Ammon's horn (tissue), 1 donor: ENCODE measurements at places on chromosomes 2 and 18.
A peak's percentile ranks its signal among the peaks of the same experiment; 100 is the strongest.

DNA sequence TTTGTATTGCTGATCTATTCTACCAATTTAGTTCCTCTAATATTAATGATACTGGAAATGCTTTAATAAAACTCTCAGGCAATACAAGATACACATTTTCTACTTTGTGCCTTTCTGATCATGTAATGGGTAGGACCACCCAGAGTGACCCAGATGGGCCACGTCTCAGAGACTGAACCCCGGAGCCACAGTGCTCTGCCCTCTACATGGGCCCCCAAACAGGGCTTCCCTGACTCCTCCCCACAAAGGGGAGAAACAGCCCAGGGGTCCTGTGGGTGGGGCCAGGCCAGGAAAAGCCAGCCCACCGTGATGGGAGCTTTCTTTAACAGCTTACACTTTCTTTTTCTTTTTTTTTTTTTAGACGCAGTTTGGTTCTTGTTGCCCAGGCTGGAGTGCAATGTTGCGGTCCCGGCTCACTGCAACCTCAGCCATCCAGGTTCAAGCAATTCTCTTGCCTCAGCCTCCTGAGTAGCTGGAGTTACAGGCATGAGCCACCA, 18.4 kb downstream of the HDAC4 start:
- no peak for DNase-seq

GRCh38 chr2:26581266-26581990, 59.7 kb downstream of the CIB4 start:
- DNase-seq, result no peak

- DNase-seq, result no peak
Measured at GRCh38 chr2:169395821-169396374, 33.6 kb upstream of the LRP2 start.

GRCh38 chr18:65436430-65436829, 314.4 kb upstream of the CDH7 start:
- DNase-seq, result no peak

DNA sequence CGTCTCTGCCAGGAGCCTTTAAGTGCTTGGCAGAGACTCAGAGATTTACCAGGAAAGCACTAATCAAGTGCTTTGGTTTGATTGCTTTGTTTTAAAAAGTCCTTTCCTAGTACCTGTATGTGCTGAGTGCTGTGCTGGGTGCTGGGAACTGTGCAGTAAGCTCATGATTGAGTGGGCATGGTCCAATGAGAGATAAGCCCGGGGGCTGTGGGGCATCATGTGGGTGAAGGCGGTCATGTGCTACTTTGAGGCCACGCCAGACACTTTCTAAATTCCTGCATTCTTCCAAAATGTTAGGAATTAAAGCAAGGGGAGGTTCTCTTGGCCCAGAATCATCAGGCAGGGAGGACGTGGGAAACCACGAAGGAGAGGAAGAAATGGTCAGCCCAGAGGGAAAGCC, 109.0 kb downstream of the ACAA2 start:
- no peak for DNase-seq

- no peak for DNase-seq
Measured at GRCh38 chr18:73079920-73080319, 212.1 kb upstream of the NETO1 start.

DNA sequence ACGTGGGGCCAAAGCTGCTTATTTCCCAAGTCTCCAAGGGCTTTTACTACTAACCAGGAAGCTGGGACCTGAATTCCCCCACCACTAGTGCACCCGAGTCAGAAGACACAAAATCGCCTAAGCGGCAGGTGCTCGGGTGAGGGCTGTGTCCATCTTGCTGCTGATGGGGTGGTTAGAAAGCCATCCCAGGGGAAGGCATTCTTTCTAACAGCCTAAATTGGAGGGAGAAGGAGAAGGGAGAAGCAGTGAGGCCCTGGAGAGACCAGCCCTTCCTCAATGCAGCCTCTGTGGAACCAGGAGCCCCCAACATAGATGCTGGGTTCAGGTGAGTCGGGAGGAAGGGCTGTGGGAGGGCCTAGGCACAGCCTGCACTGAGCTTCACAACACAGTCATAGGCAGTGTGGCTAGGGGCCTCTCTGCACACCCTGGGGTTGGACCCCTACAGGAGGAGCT, 1.9 kb upstream of the PROM2 start:
- DNase-seq, result no peak

DNA sequence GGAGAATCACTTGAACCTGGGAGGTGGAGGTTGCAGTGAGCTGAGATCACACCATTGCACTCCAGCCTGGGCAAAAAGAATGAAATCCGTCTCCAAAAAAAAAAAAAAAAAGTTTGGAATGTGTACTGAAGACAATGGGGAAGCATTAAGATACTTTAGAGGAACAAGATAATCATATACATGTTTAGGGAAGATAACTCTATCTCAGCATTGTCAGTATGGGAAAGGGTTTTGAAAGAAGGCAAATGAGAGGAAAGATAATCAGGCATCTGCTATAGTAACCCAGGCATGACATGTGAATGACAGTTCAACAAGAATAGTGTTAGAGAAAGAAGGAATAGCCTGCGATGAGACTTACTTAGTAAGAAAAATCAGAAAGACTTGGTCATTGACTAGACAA, 112.0 kb downstream of the ATAD2B start:
- no peak for DNase-seq

- peak; percentile 33 for DNase-seq
Measured at GRCh38 chr18:48459016-48459415, 49.8 kb upstream of the ZBTB7C start.

DNA sequence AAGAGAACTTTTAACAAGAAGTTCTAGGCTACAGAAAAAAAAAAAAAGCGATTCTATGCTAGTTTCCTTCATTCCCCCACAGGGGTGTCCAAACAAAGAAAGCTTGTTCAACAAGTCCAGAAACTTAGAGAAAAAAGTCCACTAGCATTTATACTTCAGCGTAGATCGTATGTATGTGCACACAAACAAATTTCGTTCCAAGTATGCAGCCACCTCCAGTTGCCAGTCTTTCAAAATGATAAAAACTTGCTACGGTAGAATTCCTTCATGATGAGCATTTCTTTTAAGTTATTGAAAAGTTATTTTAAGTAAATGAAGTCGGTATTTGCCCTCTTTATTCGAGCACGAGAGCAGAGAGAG, 3.7 kb upstream of the OTX1 start:
- DNase-seq, result no peak

GRCh38 chr2:102100371-102101096, 42.0 kb upstream of the IL1R1 start:
- no peak for DNase-seq

- no peak for DNase-seq
Measured at GRCh38 chr2:134148172-134148571, 105.7 kb upstream of the MGAT5 start.

GRCh38 chr2:217954469-217954868, 48.3 kb downstream of the TNS1 start:
- no peak for DNase-seq

- no peak for DNase-seq
Measured at GRCh38 chr2:62577994-62578781, 72.2 kb upstream of the TMEM17 start.

GRCh38 chr2:196208915-196209314, 37.5 kb upstream of the STK17B start:
- no peak for DNase-seq

GRCh38 chr2:230944757-230945372, 19.8 kb upstream of the GPR55 start:
- DNase-seq, result no peak

DNA sequence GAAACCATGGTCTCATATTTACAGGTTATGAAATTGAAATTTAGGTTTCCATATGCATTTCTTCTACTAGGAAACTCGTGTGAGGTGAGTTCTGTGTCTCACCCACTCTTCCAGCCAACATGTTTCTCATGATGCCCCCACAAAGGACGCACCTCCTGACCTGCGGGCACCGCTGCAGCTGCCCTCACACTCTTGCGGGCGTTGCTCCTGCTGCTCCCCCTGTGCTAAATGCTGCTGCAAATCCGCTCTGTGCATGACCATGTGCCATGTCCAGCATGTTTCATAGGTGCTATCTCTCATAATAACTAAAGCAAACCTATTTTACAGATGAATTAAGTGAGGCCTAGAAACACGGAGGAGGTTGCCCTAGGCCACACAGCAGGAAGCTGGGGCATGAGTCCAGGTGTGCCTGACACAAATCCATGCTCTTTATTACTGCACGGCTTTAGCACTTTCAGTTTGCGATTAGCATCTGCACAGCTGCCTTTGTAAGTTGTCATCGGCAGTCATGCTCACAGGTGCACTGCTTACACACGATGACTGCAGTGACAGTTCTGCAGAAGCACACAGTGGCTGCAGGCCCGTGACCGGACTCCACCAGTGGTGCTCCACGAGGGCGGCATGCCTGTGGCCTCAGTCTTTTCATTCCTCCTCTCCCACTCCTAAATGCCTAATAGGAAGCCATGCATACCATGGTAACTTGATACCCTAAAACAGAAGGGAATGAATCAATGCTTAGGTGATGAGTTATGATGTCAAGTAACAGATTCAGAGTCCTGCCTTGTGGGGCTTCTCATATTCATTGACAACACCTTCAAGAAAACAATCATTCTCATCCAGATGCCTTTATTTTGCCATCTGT, 14.9 kb upstream of the GALR1 start:
- no peak for DNase-seq

GRCh38 chr2:159106109-159106508, 137.7 kb downstream of the TANC1 start:
- DNase-seq, result no peak

- DNase-seq, result no peak
Measured at GRCh38 chr2:159004849-159005248, 36.4 kb downstream of the TANC1 start.

GRCh38 chr2:20966061-20966595, 77.7 kb downstream of the APOB start:
- no peak for DNase-seq

- no peak for DNase-seq
Measured at GRCh38 chr18:3411327-3411726, 38.6 kb upstream of the TGIF1 start.

DNA sequence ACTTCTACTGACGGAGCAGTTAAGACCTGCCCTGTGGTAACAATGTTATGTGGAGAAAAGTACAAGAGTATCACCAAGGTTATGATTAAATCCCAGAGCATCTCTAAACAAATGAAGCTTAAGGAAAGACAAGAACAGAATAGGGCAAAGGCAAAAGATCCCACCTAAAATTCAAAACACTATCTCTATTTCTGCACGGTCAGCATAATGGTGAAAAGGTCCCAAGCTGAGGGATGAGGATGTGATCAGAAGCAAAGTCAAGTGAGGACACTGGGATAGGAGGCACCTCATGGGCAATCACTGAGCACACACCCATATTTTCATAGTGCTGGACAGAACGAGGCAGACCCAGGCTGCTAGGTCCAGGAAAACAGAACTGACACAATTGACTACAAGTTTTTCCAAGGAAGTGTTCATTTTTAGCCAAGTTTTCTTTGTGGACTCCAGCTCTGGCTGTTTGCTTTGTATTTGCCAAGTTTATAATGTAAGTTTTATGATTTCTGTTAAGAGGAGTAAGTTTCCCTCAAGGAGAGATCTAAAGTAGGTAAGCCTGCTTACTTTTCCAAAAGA, 77.8 kb downstream of the NCKAP5 start:
- DNase-seq, result no peak

- no peak for DNase-seq
Measured at GRCh38 chr2:146873056-146873455, 971.8 kb upstream of the ACVR2A start.

DNA sequence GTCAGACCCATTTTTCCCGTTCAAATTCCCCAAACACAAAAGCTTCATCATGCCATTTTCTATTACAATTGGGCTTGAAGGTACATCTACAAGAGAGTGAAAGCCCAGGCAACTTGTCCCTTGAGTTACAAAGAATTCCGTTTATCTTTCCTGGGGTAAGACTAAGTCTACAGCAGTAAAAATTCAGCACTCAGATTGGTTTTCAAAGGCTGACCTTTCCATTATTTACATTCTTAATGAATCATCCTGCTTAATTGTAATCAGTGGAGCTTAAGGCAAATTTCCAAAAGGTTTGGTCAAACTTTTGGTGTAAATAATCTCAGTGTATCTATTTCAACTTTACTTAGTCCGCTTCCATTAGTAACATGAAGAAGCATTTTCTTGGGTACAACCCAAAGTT, 33.4 kb upstream of the ST3GAL5 start:
- no peak for DNase-seq

- DNase-seq, result peak; percentile 46
Measured at GRCh38 chr2:147989809-147990403, 30.6 kb downstream of the ORC4 start.

GRCh38 chr2:240933966-240934700, 28.0 kb downstream of the CROCC2 start:
- DNase-seq, result no peak

- DNase-seq, result no peak
Measured at GRCh38 chr2:143440411-143441012, 311.3 kb downstream of the ARHGAP15 start.

DNA sequence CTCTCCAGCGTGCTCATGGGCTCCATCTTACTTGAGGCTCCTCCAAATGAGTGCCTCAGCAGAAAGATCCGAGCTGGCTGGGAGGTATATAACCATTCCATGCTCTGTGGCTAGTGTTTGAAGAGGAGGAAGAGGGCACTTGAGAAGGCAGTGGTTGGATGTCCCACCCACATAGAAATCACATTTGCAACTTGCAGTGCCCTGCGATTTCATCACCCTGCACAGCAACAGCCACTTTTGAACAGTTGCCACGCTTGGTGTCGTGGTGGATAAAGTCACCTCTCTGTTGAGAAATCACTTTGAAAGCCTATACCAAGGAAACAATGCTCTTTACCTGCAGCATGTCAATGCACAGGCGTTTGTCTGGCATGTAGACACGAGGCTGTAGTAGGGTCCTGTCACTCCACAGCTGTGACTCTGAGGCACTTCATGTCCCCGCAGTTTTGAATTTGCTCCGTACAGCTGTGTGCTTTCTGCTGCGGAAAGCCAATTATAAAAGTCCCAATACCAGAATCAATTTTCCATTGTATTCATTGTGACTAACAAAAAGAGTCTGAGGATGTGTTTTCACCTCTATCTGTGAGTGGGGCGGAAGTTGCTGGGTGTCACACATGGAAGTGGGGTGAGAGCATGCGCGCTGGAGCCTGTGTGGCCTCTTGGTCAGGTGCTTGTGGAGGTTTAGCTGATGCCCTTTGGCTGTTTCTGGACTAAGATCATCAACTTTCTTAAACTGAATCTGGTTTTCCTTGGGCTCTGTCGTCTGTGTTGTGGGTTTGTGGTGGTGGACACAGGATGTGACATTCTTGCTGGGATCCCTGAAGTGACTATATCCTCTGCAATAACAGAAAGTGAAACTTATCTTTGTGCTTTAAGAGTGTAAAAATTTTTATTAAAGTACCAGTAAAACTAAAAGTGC, 2.8 kb downstream of the CNDP2 start:
- DNase-seq, result peak; percentile 69

DNA sequence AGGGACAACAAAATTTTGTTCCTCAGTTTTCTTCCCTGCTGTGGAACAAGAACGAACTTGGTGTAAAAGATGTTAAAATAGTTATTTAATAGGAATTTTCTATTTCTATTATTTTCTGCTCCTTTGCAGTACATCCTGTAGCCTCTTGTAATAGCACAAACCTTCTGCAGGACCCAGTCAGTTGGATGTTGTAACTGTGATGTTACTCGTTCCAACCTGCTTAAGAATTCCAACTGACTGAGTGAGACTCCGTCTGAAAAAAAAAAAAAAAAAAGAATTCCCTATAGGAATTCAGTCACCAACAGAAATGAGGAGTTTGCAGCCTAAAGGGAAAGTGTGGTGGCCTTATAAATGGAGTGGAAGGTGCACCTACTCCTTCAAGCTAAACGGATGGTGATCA, 46.4 kb upstream of the CDH20 start:
- no peak for DNase-seq

- DNase-seq, result no peak
Measured at GRCh38 chr18:41418598-41418997, 536.4 kb upstream of the PIK3C3 start.

GRCh38 chr2:237480556-237480955, 6.5 kb upstream of the MLPH start:
- no peak for DNase-seq

- DNase-seq, result peak; percentile 82
Measured at GRCh38 chr2:119387381-119388129, 20.8 kb downstream of the DBI start.
